Neural progenitor cell (in vitro differentiated cells): ENCODE measurements at places on chromosomes 3 and 15. TPM values are rescaled to one million over a fixed set of nuclear protein-coding genes. Genes with fewer than 3 reads are reported as not detected.
A peak's percentile ranks its signal among the peaks of the same experiment; 100 is the strongest.

- DNase-seq = no peak
These were observed 561 bp downstream of the RPAP1 start for GRCh38 chr15:41543521-41543870.

DNA sequence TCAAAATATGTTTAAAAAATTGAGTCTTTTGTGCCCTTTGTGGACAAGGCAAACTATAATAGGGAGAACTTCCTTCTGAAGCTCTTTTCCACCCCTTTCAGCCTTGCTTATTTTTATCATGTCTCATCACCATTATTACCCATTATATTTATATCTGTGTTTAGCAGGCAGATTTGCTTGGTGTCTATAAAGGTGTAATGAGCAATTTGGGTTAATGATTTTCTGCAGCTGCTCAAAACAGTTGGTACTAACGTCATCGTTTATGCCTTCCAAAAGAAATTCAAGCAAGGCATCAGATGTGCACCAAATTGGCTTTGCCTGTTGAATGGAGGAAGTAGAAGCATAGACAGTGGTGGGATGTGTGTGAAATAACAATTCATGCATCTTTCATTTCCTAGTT lies 483.7 kb upstream of the SGO1 start:
- DNase-seq = no peak

- peak; percentile 64 for DNase-seq
These were observed 1003.9 kb upstream of the NR2F2 start for GRCh38 chr15:95326431-95327182.

- DNase-seq = no peak
These were observed 82.3 kb upstream of the MLF1 start for GRCh38 chr3:158488670-158489069.

GRCh38 chr15:69616558-69616957 lies 163.9 kb downstream of the RPLP1 start:
- no peak for DNase-seq

- DNase-seq = no peak
These were observed 688.6 kb downstream of the DIPK2A start for GRCh38 chr3:144660186-144660585.

DNA sequence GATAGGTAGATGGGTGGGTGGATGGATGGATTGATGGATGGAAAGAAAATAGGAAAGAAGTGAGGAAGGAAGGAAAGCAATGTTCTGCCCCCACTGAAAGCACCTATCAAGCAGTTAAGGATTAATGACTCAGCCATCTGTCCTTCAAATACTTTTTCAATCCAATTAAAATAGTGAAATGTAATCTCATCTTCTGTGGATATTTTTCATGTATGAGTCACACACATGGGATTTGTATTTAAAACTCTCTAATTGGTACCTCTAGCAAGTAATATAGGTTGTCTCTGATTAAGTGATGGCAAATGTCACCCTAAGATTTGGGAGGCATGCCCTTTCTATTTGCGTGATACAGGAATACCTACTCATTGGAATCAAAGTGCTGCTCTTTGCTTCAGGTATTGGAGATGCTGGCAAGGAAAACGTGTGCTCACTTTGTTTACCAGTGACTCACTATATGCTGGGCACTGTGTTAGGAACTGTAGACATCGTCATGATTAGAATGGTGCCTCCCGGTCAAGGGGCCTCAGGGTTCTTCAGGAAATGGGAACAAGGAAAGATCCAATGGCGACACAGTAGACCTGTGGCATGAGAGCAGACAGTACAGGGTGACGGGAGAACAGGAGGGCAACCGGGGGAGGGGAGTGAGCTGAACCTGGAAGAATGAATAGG lies 230.1 kb downstream of the CLSTN2 start:
- no peak for DNase-seq

- DNase-seq = no peak
These were observed 359.8 kb downstream of the LPP start for GRCh38 chr3:188513662-188514328.

DNA sequence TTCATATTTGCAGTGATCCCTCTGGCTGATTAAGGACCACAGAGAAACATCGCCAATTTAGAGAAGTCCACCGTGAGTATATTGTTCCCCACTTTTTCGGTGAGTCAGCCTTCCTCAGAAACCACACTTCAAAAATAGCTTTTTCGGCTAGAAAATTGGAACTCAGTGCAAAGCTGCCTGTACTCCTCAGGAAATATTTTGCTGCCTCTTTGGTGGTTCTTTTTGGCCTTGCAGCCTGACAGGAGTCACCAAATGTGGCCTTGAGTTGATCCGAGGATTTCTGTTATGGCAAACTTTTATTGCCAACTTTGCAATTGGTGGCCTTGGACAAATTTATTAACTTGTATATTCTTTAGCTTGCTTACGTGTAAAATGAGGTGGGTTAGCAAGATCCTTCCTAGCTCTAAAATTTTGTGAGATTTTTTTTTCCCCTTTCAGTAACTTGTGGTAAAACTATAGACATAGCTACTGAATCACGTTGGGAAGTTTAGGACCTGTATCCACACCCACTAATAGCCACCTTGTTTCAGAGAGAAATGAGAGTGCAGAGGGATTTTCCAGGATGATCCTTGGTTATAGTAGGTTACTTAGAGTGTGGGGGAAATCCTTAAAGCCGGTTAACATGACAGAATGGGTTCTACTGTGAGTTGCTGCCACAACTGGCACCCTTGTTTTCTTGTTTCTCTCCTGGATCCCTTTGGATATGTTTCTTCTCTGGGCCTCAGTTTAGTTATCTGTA lies 9.9 kb downstream of the ARL6IP5 start:
- DNase-seq = no peak

- DNase-seq = no peak
These were observed 16.6 kb downstream of the SPCS1 start for GRCh38 chr3:52722491-52722890.

GRCh38 chr3:55160241-55160983 lies 232.6 kb upstream of the LRTM1 start:
- DNase-seq = no peak

DNA sequence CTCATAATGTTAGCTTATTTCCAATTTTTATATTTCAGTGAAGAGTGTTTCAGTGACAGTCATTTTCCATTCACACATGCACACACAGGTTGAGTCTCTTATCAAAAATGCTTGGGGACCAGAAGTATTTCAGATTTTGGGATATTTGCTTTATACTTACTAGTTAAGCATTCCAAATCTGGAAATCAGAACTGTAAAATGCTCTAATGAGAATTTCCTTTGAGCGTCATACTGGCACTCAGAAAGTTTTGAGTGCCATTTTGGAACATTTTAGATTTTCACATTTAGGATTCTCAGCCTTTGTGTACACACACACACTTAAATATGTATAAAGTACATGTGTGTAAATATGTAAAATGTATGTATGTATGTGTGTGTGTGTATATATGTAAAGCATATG lies 71.0 kb downstream of the CHD2 start:
- DNase-seq = no peak

- no peak for DNase-seq
These were observed 10.3 kb upstream of the COPG1 start for GRCh38 chr3:129238945-129239705.

DNA sequence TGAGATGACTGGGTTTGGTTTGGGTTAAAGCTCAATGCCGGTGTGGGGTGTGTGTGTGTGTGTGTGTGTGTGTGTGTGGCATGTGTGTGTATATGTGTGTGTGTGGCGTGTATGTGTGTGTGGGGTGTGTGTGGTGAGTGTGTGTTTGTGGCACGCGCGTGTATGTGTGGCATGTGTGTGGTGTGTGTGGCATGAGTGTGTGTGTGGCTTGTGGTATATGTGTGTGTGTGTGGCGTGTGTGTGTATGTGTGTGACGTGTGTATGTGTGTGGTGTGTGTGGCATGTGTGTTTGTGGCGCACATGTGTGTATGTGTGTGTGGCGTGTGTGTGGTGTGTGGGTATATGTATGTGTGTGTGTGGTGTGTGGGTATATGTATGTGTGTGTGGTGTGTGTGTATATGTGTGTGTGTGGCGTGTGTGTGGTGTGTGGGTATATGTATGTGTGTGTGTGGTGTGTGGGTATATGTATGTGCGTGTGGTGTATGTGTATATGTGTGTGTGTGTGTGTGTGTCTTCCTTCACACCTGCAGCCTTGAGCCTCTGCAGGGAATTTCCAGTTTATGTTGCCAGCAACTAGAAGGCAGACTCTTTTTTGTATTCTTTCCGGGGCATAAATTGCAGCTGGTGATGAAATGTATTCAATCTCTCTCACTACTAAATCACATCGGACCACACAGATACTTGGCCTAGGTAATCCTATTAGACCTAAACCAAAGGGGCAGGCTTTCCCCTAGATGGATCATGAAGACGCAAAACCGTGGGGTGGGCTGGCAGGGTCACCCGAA lies 34.8 kb downstream of the CHRD start:
- no peak for DNase-seq

- no peak for DNase-seq
These were observed 105.9 kb downstream of the IL1RAP start for GRCh38 chr3:190619761-190620160.

DNA sequence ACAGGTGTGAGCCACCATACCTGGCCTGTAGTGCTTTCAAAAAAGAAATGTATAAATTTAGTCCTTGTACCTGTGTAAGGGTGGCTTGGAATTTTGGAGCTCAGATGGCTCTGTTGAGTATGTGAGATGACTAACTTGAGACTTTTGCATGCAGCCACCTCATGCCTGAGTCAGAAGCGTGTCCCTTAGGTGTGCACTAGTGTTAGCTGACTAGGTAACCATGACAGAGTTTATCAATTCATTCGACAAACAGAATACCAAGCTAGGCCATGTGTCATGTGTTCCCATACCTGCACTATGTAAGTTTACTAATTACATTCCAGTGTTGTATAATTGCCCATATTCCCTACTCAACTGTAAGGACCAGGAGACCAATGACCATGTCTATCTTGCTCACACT lies 4.0 kb upstream of the ZNF639 start:
- no peak for DNase-seq

GRCh38 chr3:196135693-196136639 lies 54.1 kb upstream of the TFRC start:
- DNase-seq = no peak

- DNase-seq = no peak
These were observed 50.4 kb upstream of the DCLK3 start for GRCh38 chr3:36814776-36815175.

GRCh38 chr3:194221336-194221735 lies 85.4 kb downstream of the HES1 start:
- DNase-seq = no peak

DNA sequence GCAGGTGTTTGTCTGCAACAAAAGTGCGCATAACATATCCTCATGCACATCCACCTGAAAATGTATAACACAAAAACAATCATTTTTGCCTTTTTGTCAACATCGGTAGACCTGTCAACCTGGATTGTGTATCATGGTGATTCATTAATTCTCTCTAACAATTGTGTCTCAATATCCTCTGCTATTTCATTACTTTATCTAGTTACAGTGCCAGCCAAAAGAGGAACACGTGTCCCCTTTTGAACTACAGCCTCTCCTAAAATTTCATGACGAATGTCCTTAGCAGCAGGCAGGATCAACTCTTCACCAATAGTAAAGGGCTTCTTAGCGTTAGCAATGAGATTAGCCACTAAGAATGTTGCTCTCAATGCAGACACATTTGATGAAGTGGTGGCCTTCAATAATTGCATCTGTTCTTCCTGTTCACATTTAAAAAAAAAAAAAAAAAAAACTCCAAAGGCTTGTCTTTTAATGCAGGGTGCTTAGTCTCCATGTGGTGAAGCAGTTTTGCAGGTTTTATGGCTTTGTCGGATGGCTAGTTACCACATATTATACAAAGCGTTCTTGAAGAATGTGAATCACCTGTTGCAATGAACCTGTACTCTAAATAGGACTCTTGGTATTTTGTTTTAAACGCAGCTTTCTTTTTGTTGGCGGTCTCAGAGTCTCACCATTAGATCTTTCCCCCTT lies 45.7 kb upstream of the MCTP2 start:
- no peak for DNase-seq

- DNase-seq = no peak
These were observed 50.5 kb downstream of the CHST2 start for GRCh38 chr3:143170074-143170473.

DNA sequence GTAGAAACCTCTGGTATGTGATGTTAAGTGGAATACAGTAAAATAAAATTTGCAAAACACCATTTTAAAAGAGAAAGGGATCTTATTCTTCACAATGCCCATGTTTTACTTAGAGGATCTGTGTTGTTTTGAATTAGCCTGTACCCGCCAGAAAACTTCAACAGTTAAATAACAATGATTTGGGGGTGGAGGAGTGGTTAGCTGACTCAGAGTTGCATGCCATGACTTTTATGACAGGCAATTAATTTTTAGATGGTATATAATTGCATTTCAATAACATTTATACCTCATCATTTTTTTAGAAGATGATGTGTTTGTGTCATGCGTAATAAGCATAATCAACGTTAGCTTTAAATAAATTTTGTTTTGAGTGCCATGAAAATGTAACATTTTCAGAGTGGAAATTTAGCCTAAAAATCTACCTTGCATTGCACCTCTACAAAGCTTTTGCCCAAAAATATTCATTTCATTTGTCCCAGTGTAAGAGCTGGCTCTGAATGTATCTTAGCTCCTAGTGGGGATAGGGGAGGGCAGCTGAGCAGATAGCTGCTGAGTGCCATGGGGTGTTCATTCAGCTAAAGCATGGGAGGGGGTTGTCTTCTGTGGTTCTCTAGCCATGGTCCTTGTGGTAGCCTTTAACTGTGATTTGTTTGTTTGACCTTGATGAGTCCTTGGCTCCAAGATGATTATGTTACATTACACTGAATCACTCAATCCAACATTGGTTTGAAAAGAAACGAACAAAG lies 379.8 kb downstream of the LPP start:
- DNase-seq = no peak

DNA sequence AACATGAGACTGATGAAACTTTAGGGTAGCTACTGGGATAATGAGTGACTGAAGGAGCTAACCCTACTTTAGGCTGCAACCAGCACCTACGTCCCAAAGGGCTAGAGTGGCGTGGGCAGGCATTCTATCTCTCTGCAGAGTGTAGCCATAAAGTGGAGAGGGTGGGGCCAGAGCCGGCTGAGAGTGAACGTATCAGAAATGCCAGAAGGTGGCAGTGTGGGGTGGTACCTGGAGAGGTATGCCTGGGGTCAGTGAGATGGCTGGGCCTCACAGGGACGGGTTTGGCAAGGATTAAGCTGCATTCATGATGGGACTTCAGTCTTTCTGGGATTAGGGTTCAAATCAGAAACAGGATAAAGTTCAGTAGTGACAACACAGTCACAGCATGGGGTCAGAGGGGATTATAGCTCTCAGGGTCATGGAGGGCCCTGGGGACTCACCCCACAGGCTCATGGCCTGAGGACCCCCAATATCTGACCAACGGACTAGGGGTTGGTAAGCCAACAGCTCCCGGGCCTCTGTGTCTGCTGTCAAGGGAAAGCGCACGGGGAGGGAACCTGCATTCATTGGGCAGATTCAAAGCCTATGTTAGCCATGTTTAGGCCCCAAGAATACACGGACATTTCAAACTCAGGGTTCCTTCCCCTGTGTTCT lies 86.5 kb upstream of the FOXB1 start:
- DNase-seq = peak; percentile 89

GRCh38 chr3:127588806-127589577 lies 1.5 kb downstream of the TPRA1 start:
- peak; percentile 28 for DNase-seq

TMEM266 gene
- total RNA-seq = 0.43 and 1.1 TPM in 2 replicates

IL16 gene
- total RNA-seq = 0.09 TPM in 1 of 2 replicates, not detected in the other

ERICH6 gene
- 0.28 TPM in 1 of 2 replicates, not detected in the other for total RNA-seq

LTK gene
- 0.12 TPM in 1 of 2 replicates, not detected in the other for total RNA-seq

FAM174B gene
- 8.6 and 10.1 TPM in 2 replicates for total RNA-seq

LRRIQ4 gene
- not detected in 2 replicates for total RNA-seq

SH2D7 gene
- total RNA-seq = not detected in 2 replicates

THAP10 gene
- total RNA-seq = 8.0 and 8.6 TPM in 2 replicates

A4GNT gene
- not detected in 2 replicates for total RNA-seq

FGF12 gene
- 6.6 and 7.0 TPM in 2 replicates for total RNA-seq
